ENCODE measurements at places on chromosomes 11 and 22.
A peak's percentile ranks its signal among the peaks of the same experiment; 100 is the strongest.

- no peak for DNase-seq
These were observed 64.9 kb downstream of the SMIM38 start for GRCh38 chr11:69220561-69221051.

DNA sequence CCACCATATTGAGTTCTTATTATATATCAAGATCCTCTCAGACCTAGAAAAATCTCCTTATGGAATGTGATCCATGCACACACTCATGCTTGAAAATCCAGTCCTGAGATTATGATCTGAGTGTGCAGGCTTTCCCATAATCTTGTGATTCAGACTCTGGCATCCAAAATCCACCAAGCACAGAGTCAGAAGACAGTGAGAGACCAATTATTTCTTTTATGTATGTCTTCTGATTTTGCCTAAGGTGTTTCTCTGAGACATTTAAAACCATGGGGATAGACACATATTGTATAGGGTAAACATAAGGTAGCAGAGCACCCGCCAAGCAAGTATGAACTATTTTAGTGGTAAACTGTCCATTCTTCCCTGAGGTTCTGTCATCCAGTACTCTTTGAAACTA is 52.0 kb upstream of the MMP13 start:
- DNase-seq, result no peak

DNA sequence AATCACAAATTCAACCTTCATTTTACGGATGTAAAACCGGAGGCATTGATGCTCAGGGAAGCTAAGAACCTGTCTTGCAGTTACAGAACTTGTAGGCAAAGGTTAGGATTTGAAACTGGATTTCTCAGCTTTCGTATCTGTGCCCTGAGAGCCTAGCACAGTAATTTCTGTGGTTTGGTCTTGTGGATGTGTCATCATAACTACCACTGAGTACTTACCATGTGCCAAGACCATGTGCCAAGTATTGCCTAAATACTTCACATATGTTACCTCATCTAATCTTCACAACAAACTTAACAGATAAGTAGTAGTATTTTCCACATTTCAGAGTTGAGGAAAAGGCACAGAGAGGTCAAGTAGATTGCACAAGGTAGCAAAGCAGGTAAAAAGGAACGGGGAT is 140.7 kb downstream of the NXPE2 start:
- no peak for DNase-seq

DNA sequence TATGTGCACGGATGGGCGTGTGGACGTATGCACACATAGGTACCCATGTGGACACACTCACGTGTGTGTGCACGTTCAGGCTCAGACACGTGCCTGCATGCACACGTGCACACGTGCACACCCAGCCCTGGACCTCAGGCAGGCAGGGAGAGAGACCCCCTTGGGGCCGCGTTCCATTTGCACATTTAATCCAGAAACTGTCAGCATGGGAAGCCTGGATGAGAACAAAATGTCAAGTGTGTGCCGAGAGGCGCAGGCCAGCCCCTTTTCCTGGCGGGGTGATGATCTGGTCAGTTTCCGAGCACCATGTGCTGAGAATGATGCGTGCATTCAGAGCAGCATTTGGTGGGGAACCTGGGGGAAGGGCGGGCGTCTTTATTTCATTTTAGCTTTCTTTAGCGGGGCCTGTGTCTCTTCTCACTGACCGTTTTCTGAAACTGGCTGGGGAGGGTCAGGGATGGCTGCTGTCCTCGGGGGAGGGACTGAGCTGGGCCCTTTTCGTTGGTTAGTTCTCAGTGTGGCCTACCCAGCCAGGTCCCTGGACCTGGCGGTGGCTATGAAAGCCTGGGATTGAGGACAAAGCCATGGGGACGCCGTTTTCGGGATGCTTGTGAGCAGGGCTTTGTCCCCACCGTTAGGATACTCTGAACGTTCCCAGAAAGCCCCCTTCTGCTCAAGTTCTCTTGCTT is 96.3 kb downstream of the KCNQ1 start:
- DNase-seq, result no peak

DNA sequence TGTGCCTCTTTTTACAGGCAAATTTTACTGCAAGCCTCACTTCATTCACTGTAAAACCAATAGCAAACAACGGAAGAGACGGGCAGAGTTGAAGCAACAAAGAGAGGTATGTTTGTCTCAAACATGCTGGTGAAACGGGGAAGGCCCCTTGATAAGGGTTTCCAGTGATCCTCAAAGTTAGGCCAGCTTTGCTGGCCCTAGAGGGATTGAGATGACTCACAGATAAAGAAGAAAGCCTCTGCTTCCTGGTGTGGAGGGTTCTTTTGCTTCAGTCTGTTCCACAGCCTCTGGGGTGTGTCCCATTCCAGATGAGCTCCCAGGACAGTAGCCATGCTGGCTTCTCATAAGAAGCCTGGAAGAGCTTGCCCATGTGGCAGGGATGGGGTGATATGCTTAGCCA is 118.9 kb upstream of the PARVA start:
- DNase-seq, result no peak

DNA sequence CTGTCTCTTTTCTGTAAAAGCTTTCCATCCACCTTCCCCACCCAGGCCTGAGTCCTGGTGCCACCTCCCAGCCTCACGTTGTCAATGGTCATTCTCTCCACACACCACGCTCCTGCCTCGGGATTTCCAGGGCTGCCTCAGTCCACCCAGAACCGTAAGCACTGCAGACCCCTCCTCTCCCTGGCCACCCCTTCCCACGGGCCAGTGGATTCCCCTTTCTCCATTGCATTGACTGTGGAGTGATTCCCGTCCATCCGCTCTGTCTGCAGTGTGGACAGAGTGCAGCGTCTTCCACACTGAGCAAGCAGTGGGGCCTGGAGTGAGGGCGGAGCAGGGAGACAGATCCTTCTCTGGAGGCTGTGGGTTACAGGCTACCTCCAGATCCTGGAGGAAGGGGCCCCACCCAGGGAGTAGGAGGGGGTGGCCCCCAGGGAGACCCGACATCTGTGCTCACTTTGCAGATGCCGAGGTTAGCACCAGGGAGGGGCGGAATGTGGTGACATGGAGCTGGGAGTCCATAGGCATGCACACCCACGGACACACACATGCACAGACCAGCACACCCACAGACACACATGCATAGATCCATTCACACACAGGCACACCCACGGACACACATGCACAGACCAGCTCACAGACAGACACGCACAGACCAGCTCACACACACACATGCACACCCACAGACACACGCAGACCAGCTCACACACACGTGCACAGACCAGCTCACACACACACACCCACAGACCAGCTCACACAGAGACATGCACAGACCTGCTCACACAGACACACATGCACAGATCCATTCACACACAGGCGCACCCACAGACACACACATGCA is 109.6 kb upstream of the B3GAT1 start:
- DNase-seq, result no peak

GRCh38 chr11:62934496-62934785 is 13.3 kb upstream of the CHRM1 start:
- no peak for DNase-seq

DNA sequence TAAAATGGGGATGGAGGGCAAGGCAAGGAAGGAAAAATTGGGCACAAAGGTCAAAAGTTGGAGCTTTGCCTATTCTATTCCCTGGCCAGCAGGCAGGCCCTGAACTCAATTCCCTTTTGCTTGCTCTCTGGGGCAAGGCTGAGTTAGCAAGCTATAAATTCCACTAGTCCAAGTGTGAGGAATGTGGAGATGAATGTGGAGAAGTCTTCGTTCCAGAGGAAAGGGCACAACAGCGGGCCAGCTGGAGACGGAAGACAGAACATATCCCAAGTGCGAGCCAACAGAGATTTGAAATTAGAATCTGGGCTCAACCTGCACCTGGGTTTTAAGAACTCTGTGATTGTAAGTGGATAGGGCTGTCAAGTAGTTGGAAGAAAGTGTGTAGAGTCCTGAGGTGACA is 29.5 kb upstream of the FZD4 start:
- no peak for DNase-seq

DNA sequence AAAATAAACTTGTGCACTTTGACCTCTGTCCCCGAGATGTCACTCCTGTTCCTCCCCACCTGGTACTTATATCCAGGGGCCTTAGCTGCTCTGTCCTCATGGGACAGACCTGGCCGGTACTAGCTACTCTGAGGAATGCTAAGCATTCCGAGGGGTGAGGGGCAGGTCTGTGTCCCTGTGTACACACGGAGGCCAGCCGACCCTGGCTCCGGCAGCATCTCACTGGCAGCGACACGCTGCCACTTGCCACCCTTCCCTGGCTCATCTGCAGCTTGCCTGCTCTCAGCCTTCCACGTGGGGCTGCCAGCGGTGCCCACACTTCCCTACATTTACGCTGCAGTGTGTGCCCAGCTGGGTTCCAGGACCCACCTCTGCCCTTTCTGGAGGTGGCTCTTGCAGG is 21.6 kb upstream of the TEF start:
- DNase-seq, result no peak

- no peak for DNase-seq
These were observed 2.6 kb downstream of the KLHDC7B start for GRCh38 chr22:50548040-50548920.

GRCh38 chr11:61598886-61599868 is 18.3 kb upstream of the SYT7 start:
- DNase-seq, result no peak

DNA sequence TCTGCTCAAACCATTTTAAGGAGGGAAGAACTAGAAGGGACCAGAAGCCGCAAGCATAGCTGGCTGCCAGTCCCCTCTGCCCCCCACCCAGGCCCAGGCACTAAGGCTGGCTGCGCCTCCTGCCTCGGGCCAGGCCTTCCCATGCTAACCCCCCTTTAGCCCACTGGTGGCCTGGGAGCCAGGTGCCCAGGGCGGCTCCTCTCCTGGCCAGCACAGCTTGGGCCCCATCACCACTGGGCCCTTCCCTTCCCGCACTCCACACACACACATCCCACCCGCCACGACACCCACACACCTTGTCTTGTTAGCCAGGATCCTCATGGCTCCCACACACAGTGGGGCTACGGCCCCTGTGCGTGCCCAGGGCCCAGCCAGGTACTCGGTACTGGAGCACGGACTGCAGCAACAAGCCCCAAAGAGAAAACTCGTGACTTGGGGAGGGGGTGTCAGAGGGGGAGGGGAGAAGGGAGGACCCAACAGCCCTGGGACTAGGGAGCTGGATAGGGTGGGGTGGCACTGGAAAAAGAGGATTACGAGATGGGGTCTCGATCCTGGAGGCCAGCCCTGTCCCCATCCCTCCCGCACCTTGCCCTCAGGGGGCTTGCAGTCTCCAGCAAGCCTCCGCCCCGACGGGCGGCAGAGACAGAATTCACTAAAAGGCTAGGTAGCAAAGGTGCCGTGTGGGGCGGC is 16.0 kb downstream of the BCL9L start:
- no peak for DNase-seq

GRCh38 chr11:77159219-77159936 is 31.3 kb downstream of the MYO7A start:
- no peak for DNase-seq

GRCh38 chr11:19499026-19499669 is 213.5 kb upstream of the NAV2 start:
- no peak for DNase-seq

- no peak for DNase-seq
These were observed 116.6 kb downstream of the PLEKHA7 start for GRCh38 chr11:16897470-16898061.

GRCh38 chr11:7538031-7538430 is 24.2 kb downstream of the PPFIBP2 start:
- no peak for DNase-seq

- no peak for DNase-seq
These were observed 48.7 kb downstream of the ME3 start for GRCh38 chr11:86623736-86624135.

- DNase-seq, result no peak
These were observed at the start of gene SLC1A2 for GRCh38 chr11:35419184-35419829. Gene SLC1A2, minus strand, starts transcription at chr11:35419558. Its CDS starts 592 bp downstream, at chr11:35418966.

DNA sequence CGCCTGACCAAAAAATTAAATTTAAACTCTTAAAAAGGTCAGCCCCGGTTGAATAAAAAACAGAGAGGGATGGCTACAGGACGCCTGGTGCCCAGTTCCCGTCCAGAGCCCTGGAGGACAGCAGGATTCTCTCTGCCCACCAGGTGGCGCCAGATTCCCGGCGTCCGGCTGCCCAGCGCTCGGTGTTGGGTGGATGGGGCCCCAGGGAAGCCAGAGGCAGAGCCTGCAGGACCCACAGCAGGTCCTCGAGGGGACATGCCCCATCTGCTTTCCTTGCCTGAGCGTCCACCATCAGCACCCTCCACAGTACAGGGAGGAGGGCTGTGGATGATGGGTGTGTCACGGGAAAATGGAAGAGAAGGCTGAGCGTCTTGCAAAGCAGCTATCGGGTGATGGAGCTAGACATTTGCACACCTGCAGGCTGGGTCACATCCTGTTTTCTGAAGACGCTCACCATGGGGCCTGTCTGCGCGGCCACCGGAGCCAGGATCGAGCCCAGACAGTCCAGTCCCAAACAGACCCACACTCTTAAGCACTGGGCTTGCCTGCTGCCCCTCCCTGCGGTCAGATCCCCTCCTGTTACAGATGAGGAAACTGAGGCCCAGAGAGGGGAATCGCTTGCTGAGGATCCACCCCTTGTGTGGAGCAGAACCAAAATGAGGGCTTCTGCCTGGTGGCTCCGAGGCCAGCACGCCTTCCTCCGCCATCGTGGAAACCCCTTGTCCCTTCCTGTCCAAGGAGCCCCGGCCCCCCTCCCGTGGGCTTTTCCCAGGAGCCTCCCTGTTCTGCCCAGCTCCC is 18.5 kb upstream of the CBX7 start:
- DNase-seq, result peak; percentile 69

DNA sequence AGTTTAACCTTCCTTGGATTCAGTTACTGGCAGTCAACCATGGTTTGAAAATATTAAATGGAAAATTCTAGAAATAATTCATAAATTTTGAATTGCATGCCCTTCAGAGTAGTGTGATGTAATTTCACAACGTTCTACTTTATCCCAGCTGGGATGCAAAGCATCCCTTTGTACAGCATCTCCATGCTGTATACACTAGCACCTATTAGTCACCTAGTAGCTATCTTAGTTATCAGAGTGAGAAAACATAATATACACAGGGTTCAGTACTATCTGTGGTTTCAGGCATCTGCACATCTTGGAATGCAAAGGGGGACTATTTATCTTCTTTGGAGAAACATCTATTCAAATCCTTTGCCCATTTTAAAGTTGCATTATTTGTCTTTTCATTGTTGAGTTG is 30.8 kb downstream of the CBL start:
- no peak for DNase-seq

DNA sequence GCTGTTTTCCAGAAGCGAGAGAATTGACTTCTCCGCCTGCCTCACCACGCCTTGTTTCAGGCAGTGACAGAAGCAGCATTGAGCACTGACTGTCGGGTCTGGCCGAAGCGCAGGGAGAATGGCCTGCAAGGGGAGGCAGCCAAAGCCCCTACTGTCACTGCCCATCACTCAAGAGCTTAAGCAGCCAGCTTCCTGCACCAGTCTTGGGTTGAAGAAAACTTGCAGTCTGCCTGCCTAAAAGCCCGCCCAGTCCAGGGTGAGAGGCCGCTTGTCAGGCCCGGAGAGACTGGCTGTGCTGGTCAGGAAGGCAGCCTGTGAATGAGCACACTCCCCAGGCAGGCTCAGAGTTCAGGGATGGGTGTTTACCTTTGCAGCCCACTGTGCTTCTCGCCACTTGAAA is 108.3 kb downstream of the PKNOX2 start:
- DNase-seq, result no peak

- no peak for DNase-seq
These were observed 8.4 kb upstream of the PMM1 start for GRCh38 chr22:41598081-41598480.
